ENCODE measurements at places on chromosomes 16 and 17.

DNA sequence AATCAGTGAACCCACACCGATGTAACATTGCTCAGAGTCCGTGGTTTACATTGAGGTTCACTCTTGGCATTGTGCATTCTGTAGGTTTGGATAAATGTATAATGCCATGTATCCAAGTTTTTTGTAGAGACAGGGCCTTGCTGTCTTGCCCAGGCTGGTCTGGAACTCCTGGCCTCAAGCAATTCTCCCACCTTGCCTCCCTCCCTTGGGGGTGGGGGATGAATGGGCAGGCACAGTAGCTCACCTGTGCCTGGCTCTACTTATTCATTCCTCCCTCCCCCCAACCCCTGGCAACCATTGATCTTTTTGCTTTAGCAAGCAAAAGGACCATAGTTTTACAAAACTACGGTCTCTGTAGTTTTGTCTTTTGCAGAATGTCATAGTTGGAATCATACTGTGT is 181.4 kb downstream of the SPECC1 start:
- DNase-seq, result no peak

GRCh38 chr16:88045820-88046303 is 94.6 kb downstream of the BANP start:
- DNase-seq, result peak; percentile 27

GRCh38 chr17:5584383-5585286 is at the start of gene NLRP1:
TSS of gene NLRP1 (minus strand) at chr17:5584509. CDS start at chr17:5583957, 552 bp downstream.
- DNase-seq, result peak; percentile 95

DNA sequence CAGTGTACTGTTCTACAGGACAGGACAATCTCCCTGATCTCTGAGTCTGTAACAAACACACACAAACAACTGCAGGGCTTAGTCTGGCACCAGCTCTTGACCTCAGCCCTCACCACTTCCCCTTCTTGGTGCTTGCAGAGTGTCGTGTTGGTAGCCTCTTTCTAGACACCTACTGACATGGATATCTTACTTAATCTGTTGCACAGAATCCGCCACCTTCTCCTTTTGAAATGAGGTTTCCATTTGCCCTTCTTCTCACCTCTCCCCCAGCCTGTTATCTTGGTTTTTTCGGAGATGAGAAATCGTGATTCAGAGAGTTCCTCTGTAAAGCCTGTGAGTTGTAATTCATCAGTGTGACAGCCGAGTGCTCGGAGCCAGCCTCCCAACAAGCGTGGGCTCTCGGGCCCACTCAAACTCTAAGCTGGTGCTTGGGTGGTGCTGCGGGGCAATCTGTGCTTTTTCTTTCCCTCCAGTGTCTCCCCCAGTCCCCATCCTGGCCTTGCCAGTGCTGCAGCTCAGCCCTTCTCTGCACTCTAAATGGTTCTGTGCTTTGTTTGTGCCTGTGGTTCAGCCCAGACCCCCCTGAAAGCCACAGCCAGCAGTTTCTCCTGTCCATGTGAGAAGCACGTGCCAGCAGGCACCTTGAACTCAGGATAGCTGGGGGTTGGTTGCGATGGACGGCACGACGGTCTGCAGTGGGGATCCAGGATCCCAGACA is 28.1 kb downstream of the KIAA0513 start:
- peak; percentile 85 for DNase-seq

DNA sequence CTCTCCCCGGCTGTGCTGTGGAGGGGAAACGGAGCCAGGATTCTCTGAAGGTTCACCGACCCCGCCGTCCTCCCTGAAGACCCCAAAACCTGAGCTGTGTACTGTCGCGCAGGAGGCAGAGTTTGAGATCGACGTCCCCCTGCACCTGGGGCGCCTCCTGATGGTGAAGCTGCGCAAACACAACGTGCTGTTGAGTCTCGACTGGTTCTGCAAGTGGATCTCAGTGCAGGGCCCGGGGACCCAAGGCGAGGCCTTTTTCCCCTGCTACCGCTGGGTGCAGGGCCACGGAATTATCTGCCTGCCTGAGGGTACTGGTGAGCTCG is 62.6 kb upstream of the TEKT1 start:
- peak; percentile 6 for DNase-seq
